Right ventricle myocardium superior (tissue), 1 donor: ENCODE measurements at places on chromosomes 4 and X.

GRCh38 chr4:112563431-112564200, 47.6 kb upstream of the NEUROG2 start:
- DNase-seq, result no peak

- no peak for DNase-seq
These were observed 103.6 kb downstream of the SORBS2 start for GRCh38 chr4:185708348-185708747.

DNA sequence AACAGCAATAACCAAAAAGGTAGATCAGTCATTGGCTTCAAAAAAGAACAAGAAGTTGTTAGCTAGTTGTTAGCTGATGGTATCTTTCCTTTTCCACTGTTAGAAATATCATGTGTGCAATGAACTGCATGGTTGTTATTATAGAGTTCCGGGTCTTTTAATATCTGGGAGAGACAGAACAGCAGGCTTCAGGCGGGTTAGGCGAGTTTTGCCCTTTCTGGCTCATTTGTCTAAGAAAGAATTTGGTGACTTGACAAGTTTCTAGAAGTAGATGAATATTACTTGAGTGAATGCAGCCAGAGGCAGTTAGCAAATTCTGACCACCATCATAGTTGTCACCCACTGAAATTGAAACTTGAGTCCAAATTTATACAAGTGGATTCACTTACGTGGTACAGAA, 88.9 kb upstream of the MID1 start:
- DNase-seq, result no peak

GRCh38 chrX:77440330-77440729, 6.9 kb upstream of the FGF16 start:
- DNase-seq, result no peak

DNA sequence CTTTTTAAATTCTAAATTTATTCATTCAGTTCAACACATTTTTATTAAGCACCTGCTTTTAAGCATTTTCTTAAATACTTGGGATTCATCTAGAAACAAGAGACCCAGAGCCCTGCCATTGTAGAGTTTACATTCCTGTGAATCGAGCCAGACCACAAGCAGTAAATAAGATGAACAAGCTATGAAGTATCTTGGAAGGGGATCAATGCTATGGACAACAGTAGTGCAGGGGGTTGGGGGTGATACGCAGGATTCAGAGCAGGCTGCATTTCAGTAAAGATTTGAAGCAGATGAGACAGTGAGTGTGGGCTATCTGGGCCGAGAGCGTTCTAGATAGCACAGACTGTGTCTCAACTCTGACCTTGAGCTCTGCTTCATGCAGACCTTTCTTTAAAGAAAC, 35.1 kb downstream of the CLDN22 start:
- no peak for DNase-seq

DNA sequence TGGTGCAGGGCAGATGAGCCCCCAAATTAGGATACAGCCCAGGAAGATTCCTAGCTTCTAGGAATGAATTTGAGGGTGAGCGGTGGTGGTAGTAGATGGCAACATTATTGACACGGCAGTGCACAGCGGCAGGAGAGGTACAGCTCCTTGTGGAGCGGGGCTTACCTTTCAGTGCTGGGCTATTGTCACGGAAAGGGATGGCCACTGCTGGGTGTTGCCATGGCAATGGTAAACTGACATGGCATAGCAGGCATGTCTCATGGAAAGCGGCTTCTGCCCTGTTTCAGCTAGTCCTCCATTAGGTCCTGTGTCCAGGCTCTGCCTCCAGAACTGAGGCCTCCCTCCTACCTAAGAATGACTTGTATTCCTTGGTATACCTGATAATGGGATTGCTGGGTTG, 81.8 kb upstream of the WDR1 start:
- no peak for DNase-seq

GRCh38 chrX:30301208-30301607, 8.0 kb downstream of the NR0B1 start:
- DNase-seq, result no peak

DNA sequence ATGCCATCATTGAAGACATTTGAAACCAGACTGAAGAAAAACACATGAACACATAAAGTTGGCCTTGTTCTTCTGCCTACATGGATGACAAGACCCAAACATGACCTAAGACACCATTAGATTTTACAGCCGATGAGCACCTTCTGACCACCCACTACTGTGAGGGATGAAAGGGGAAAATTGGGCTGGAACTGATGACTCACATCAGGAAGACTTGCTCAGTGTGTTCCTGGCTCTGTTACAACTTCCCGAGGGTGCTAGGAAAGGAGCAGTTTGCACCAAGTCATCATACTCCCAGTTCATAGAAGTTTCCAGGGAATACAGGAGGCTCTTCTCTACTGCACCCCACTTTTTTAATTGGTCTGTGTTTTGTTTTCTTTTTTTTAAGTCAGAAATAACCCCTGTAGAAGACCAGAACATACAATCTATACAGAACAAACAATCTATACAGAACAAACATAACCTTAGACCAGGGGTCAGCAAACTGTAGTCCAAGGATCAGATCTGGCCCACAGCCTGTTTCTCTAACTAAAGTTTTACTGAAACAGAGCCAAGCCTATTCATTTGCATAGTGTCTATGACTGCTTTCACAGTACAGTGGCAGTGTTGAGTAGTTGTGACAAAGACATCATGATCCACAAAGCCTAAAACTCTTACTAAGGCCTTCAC, 25.3 kb downstream of the BTC start:
- no peak for DNase-seq

DNA sequence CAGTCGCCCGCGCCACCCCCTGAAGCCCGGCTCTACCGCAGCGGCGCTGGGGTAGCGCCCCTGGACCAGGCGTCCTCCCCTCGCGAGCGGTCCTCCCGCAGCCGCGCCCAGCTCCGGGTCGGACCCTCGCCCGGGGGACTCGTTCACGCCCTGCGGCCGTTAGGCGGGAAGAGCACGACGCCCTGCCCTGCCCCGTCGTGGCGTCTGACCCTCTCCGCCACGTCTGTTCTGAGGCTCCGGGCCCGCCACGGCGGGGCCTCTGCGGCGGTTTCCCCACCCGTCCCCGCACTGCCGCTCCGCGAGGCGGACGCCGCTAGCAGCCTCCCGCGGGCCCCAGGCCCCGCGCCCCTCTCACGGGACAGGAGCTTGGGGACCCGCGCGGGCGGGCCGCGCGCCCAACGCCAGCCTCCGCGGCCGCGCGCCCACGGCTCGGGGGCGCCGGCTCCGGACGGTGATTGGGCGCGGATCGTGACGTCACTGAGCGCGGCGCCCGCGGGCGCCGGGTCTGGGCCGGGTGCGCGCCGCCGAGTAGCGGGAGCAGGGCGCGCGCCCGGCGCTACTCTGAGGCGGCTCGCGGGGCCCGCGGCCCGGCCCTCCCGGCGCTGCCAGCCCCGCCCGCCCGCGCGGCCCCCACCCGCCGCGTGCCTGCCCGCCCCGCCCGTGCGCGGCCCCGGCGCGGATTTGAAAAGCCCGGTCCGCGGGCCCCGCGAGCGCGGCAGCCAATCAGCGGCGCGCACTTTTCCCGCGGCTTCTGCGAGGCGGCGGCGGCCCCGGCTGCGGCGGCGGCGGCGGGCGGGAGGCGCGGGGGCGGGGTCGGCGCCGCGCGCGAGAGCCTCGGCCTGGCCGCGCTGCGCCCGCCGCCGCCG, at the start of gene NSD2:
TSS of gene NSD2 (plus strand) at position 816 of the 866 bp plus-strand sequence. CDS start 29,262 bp downstream, outside the sequence.
- DNase-seq, result peak; percentile 93
